ENCODE measurements at places on chromosomes 3 and 15. TPM values are rescaled to one million over a fixed set of nuclear protein-coding genes. Genes with fewer than 3 reads are reported as not detected.

The IFT122 gene
- 48.0 TPM for total RNA-seq

DNA sequence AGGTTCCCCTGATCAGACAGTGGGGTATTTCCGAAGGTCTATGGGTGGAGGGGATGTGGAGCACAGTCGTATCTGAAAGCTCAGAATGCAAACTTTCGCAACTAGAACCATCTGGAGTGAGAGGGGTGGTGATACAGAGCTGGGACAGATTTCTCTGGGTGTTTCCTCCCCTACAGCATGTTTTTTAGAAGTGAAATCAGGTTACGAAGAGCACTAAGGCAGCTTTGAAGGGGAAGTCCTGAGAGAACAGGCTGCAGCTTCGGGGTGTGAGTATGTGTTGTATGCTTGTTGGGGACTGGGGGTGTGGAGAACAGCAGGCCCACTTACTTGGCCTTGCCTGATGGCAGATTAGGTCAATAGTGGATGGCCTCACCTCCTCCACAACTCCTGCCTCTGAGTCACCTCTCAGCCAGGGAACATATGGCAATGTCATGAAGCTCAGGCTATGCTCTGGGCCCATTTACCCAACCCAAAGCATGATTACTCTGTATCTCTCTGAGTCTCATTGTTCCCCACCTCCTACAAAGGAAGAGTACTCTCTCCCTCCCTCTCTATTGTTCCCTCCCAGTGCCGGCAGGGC is 107.2 kb upstream of the RASGRP1 start:
- no peak for DNase-seq

The CHRD gene
- 6.4 TPM for total RNA-seq

DNA sequence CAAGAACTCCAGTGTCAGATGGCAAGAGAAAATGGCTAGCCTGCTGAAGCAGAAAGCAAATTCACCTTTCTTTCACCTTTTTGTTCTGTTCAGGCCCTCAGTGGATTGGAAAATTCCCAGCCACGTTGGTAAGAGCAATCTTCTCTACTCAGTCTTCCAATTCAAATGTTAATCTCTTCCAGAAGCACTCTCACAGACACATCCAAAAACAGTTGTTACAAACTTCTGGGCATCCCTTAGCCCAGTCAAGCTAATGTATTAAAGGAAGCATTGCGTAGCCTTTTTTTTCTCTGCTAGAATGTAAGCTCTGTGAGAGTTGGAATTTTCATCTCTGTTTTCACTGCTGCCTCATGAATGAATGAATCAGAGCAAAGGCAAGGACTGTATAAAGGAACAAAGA is 109.2 kb upstream of the ROBO2 start:
- no peak for DNase-seq

The RSL24D1 gene
- 78.8 TPM for total RNA-seq

- no peak for DNase-seq
Observed at GRCh38 chr15:99320374-99321215, 69.3 kb downstream of the LRRC28 start.

- DNase-seq: no peak
Observed at GRCh38 chr15:45645026-45645980, 10.5 kb downstream of the SQOR start.

The CCDC33 gene
- total RNA-seq: 4.2 TPM

The ITIH3 gene
- 25.0 TPM for total RNA-seq

DNA sequence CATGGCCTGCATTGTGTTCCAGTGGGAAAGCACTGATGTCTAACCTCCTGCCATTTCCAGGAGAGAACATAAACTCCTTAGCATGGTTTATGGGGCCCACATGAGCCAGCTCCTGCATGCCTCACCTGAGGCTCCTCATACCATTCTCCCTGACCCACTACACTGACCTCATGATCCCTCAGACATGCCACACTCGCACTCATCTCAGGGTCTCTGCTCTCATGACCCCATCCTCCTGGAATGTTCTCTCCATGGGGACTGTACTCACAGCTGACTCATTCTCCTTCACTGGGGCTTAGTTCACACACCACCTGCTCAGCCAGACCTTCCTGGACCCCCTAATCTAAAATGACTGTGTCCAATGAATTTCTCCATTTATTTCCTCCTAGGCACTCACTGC is 4.0 kb upstream of the LMCD1 start:
- no peak for DNase-seq

DNA sequence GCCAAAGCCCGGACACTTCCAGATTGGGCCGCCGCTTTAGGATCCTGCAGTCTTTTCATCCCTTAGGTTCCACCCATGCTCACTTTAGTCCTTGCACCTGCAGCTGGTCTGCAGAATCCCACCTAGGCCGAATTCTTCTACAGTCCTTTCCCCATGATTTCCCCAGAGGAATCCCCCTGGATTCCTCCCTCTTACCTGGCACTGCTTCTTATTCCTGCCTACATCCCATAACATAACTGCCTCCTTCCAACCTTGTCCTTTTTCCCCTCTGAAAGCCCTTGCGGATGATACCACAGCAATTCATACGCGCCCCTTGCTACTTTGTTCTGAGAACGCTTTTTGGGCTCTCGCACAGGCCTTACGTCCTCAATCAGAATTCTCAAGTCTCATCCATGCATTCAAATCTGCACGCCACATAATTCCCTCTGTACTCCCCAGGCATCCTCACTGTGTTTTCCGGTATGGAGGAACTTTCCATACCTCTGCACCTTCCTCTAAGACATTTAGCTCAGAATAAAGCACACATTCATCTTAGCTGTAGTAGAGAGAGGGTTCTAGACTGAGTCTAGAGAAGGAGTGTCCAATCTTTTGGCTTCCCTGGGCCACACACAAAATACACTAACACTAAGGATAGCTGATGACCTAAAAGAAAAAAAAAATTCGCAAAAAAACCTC is 619 bp downstream of the EIF2AK4 start:
- DNase-seq: no peak

The MESP2 gene
- not detected for total RNA-seq

- no peak for DNase-seq
Observed at GRCh38 chr3:172562871-172563865, 39.9 kb upstream of the TNFSF10 start.

GRCh38 chr3:197960694-197961581 is 921 bp downstream of the LMLN start:
- DNase-seq: peak; percentile 40

The KAT2B gene
- total RNA-seq: 6.2 TPM

- DNase-seq: no peak
Observed at GRCh38 chr3:126451511-126451910, 24.2 kb downstream of the ZXDC start.

The DPPA4 gene
- total RNA-seq: 87.7 TPM

Data from mesothelial cell of epicardium (in vitro differentiated cells).